ENCODE measurements at places on chromosomes 1 and 21.

DNA sequence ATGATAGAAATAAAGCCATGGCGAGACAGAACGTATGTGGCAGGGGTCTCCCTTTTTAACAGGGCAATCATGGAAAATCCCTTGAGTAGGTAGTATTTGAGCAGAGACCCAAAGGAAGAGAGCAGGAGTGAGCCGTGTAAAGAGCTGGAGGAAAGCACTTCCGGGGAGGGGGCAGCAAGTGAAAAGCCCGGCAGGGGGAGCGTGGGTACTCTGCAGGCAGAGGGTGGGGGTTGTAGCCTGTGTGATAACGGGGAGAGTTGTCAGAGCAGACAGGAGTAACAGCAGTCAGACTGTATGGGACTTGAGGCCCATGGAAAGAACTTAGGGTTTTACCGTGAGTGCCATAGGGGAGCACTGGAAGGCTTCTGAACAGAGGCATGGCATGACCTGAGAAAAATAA is 51.1 kb upstream of the LDLRAP1 start:
- ATAC-seq: no peak

GRCh38 chr1:32981003-32981901 is 16.6 kb upstream of the RNF19B start:
- peak; percentile 53 for ATAC-seq

- ATAC-seq: peak; percentile 43
Observed at GRCh38 chr1:27136998-27137542, 17.9 kb downstream of the SLC9A1 start.

GRCh38 chr1:185477638-185478580 is 160.9 kb upstream of the IVNS1ABP start:
- ATAC-seq: peak; percentile 83

- ATAC-seq: no peak
Observed at GRCh38 chr1:21251773-21252471, 38.3 kb downstream of the ECE1 start.

DNA sequence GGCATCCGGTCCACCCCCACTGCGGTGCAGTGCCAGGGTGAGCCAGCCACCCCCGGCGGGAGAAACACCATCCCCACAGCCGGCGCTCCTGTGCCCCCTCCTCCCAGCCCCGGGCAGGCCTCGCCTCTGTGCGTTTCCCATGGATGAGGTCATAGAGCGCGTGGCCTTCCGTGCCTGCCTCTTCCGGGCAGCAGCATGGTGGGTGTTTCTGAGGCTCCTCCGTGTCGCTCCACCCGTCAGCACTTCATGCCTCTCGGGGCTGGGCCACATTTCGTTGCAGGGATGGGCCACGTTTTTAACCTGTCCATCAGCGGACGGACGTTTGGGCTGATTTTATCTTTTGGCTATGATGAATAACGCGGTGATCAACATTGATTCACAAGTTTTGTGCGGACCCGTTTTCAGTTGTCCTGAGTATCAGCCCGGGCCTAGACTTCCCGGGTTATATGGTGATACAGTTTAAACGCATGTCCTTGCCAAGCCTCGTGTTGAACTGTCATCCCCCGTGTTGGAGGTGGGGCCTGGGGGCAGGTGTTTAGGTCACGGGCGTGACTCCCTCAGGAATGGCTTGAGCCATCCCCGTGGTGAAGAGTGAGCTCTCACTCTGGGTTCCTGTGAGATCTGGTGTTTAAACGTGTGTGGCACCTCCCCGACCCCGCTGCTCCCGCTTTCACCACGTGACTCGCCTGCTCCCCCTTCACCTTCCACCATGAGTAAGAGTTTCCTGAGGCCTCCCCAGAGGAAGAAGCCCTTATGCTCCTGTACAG is 64.8 kb downstream of the SLX9 start:
- ATAC-seq: no peak

- peak; percentile 78 for ATAC-seq
Observed at GRCh38 chr1:7076572-7076971, 291.3 kb downstream of the CAMTA1 start.

DNA sequence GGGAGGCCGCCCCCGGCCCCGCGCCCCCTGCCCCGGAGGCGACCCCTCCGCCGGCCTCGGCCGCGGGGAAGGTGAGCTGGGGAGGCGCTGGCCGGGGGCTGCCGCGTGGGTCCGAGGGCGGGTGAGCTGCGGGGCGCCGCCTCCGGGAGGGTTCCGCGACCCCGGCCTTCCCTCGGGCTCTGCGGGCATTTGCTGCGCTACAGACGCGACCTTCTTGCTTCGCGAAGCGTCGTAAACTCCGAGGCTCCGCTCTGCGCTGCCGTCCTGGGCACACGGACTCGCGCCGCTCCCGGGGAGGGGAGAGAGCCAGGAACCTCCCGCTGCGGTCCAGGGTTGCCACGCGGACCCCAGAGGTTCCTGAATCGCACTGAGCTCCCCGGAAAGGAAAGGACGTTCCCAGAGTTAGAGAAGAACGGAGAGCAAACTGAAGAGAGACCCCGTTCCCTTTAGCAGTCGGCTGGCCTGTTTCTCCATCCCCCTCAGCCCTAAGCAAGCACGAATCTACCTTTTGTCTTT is 345 bp downstream of the SLX9 start:
- peak; percentile 62 for ATAC-seq

DNA sequence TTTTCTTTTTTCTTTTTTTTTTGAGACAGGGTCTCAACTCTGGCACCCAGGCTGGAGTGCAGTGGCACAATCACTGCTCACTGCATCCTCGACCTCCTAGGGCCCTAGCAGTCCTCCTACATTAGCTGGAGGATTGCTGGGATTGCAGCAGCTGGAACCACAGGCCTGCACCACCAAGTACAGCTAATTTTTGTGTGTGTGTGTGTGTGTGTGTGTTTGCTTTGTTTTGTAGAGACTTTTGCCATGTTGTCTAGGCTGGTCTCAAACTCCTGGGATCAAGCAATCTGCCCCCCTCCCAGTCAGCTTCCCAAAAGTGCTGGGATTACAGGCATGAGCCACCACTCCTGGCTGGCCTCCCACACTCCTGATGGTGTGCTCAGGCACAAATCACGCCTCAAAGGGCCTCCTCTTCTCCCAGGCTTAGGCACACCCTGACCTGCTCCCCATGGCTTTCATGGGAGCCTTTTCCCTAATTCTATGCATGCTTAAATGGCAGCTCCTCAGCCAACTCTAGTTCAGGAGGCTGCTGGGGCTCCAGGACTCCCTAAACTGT is 9.4 kb downstream of the FAM229A start:
- no peak for ATAC-seq

GRCh38 chr1:214290424-214291037 is 9.6 kb downstream of the SMYD2 start:
- ATAC-seq: peak; percentile 23

DNA sequence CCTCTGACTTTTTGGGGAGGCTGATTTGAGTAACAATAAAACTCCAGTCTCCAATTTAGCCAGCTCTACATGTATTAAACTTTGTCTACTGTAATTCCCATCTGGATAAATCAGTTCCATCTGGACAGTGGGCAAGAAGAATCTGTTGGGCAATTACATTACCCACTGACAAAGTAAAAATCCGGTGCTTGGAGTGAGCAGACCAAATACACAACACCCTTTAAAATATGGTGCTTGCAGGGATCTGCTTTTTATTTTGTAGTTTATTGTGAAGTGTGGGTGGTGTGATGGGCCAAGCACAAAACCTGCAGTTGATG is 8.9 kb upstream of the CD55 start:
- no peak for ATAC-seq

- no peak for ATAC-seq
Observed at GRCh38 chr1:23960291-23961020, 828 bp downstream of the PNRC2 start.

Measured in motor neuron (in vitro differentiated cells).